H1 (cell line): ENCODE measurements at places on chromosomes 4 and X.

DNA sequence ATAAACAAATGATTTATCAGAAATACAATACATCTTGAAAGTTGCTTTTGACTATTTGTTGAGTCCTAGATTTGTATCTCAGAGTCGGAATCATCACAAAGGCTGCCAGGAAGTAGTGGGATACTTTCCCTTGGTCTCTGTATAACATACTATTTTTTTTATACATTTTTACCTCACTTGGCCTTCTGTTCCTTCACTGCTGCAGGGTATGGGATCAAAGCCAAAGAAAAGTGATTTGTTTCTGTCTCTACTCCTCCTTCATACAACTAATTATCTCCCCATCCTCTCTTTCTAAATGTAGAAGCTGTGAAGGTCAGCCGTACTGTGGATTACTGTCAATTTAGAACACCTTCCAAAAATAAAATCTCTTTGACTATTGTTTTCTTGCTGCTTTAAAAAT is 24.9 kb downstream of the PALLD start:
- no peak for DNase-seq

DNA sequence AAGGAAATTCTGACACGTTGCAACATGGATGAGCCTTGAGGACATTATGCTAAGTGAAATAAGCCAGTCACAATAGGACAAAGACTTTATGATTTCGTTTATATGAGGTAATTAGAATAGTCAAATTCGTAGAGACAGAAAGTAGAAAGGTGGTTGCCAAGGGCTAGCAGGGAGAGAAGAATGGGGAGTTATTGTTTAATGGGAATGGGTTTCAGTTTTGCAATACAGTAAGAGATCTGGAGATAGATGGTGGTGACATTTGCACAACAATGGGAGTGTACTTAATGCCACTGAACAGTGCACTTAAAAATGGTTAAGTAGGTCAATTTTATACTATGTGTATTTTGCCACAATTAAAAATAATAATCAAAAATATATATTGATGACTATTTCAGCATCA is 43.4 kb upstream of the TMEM154 start:
- no peak for DNase-seq

GRCh38 chr4:140609548-140610425 is 41.0 kb upstream of the UCP1 start:
- DNase-seq, result no peak

DNA sequence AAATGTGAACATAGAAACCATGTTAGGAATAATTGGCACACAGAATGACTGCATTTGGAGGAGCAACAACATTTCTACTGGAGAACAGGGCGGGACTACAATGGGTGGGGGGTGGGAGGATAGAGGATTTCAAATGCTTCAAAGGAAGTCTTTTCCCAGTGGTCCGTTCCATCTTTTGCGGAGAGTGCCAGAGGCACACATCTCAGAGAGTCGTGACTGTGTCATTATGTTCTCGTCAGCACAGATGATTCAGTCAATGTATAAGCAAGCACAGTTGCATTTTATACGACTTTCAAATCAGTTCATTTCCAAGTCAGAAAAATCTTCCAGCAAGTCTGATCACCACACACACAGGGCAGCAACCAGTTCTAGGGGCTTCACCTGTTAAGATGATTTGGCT is 22.7 kb upstream of the GPR50 start:
- DNase-seq, result no peak
